Tongue (tissue), 3 donors: ENCODE measurements at places on chromosomes 5 and 9.

- no peak for DNase-seq
These were observed 6.4 kb upstream of the AGPAT2 start for GRCh38 chr9:136693490-136694162.

GRCh38 chr9:92764381-92764987 is at the start of gene BICD2:
Gene BICD2 (minus strand): TSS chr9:92764833. CDS start chr9:92764744, 89 bp downstream.
- DNase-seq: no peak

GRCh38 chr9:87516222-87516925 is 18.7 kb downstream of the DAPK1 start:
- no peak for DNase-seq

- no peak for DNase-seq
These were observed 1084.0 kb upstream of the CDH18 start for GRCh38 chr5:21071986-21072385.

- DNase-seq: no peak
These were observed 11.8 kb downstream of the RMI1 start for GRCh38 chr9:83992407-83992806.

DNA sequence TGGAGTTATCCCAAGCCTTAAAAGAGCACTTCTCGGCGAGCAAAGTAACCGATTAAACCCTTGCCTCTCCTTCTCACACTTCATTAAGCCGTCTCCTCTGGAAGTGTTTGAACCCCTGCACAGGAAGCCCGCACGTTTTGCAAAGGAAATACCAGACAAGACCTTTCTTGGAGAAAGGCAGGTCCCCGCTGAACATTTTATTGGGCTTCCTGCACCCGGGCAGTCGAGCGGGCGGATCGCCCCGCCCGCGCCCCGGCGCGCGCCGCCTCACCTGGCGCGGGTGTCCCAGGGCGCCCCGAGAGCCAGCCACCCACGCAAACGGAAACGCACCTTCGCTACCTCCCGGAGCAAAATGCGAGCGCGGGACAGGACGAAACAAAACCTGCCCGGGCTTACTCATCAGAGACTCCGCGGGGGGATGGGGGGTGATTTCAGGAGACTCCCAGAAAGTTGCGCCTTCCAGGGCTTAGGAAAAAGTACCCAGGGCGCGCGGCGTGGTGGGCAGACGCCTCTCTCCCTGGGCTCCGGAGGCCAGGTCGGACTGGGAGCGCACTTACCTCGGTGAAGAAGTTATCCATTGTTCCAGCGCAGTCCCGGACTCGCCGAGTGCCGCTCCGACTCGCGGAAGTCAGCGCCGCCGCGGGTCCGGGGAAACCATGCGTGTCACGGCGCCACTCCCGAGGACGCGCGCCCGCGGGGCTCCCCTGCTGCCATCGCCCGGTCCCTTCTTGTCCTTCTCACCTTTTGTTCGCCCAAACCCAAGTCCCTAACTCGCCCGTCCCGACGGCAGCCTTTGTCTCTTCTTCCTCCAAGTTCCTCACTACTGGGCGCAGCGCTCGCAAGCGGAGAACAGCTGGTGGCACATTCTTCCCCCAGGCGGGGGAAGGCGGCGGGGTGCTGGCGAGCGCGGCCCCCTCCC is 598 bp downstream of the MYO10 start:
- peak; percentile 84 for DNase-seq

DNA sequence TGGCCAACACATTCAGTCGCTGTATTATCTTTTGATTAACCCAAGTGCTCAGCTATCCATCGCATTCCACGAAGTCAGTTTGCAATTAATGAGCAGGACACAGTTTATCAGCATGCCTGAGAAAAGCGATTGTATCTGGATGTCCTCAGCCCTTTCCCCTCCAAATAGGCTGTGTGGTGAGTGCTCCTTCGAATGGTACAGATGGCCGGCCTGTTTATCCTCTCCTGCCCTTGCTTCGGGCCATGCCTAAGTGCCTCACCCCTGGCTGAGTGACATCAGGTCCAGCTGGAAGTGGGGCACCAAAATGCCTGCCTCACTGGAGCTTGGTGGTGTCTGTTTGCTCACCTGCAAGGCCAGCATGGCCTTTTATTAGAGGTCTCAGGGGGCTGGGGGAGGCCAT is 317.3 kb downstream of the GADD45G start:
- DNase-seq: no peak

- no peak for DNase-seq
These were observed at the start of gene FIBCD1 for GRCh38 chr9:130938652-130939404. Gene FIBCD1 (minus strand): TSS chr9:130939247. CDS start chr9:130938607, 640 bp downstream.

GRCh38 chr5:158755986-158756385 is 343.7 kb downstream of the EBF1 start:
- DNase-seq: no peak

DNA sequence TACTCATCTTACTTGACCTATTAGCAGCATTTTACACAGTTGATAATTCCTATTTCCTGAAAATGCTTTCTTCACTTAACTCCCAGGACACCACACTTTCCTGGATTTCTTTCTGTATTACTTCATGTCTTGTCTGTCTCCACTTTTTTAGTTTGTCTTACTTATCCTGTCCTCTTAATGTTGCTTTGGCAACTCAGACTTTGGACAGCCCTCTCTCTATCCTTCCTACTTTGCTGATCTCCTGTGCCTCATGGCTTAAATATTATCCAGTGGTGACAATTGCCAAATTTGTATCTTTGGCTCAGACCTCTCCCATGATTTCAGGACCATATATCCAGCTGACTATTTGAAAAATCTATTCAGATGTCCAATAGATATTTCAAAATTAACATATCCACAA is 39.8 kb upstream of the NUDT12 start:
- no peak for DNase-seq

DNA sequence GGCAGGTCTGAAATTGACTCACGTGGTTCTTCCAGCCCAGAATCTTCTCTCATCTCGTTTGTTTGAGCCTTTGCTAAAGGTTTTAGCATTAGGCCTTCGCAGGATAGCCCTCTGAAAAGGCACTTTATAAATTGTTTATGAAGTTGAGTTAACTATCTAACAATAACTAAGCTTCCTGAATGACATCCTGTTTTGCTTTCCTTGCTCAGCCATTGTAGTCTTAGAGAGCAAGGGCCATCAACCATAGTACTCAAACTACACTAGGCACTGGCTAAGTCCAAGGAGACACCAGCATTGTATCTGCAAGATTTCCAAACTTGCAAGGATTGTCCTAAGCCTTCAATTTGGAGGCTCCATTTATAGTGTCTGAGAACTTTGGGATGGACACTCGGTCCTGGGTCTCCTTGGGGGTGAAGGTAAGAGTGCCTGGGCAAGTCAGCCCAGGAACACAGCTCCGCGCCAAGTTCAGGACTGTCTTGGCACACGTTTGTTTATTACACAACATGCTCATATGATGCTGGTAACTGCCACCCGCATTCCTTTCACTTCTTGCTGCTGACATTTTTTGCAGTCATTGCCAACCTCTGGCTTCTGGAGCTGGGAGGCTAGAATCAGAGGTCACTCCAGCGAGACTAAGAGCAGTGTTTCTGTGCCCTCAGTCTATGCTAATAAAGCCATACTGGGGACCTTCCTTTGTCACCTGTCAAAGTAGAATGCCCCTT is 151.1 kb downstream of the ESM1 start:
- no peak for DNase-seq

- DNase-seq: no peak
These were observed 779.9 kb upstream of the ACO1 start for GRCh38 chr9:31604531-31604930.

- DNase-seq: no peak
These were observed 109.9 kb upstream of the C9orf72 start for GRCh38 chr9:27683181-27683580.

GRCh38 chr5:154697371-154697770 is 57.8 kb upstream of the LARP1 start:
- DNase-seq: no peak

DNA sequence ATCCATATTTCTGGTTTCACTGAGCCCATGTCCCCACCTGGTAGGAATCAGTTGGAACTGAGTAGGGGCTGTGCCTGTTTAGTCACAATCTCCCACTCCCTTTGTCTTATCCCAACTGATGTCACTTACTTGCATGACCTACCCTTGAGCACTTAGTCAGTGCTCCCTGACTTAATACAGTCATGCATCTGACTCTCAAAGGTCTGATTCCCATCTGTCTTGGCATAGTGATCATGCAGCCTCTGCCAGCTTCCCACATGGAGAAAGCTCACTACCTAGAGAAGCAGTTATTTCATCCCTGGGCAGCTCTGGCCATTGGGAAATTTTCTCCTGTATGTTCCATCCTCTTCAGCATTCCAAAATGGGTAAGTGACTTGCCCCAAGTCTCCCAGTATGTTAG is 24.8 kb downstream of the ABLIM3 start:
- DNase-seq: no peak

DNA sequence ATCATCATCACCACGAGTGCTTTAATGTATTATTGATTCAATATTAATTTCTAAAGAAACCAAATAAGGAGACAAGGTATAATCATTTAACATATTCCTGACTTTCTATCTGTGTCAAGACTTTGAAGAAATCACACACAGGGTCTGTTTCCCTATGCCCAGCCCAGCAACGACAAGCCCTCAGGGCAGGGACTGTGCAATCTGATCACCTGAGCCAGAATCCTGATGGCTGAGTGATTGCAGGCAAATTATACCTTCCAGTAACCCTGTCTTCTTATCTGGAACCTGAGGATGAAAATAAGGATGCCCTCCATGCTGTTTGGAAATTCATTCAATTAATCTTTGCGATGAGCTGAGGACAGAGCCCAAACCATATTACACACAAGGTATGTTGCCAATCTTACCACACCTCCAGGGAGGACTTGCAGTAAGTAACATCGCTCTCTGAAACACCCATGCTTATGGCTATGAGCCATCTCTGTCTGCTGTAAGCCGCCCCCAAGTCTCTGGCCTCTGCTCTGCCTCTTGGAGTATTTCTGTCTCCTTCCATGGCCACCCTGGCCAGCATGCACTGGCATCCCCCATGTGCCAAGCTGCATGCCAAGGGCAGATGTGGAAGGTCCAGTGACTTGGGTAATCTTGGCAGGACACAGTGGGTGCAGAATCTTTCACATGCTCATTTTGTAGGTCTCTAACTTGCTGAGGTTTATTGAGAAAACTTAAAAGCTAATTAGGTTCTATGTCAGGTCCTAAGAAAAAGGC is 10.6 kb downstream of the TAS2R1 start:
- DNase-seq: no peak

DNA sequence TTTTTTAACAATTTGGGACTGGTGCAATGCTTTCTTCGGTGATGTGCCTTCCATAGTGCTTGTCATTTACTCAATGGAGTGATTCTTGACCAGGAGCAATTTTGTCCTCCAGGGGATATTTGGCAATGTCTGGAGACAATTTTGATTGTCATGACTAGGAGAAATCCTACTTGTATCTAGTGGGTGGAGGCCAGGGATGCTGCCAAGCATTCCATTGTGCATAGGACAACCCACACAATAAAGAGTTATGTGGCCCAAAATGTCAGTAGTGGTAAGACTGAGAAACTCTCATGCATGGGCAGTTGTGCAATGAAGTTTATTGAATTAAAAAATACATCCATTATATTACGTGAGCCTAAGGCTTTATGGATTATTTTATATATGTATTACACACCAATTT is 70.5 kb downstream of the FOCAD start:
- DNase-seq: no peak

GRCh38 chr5:180593446-180594206 is 2.3 kb upstream of the SCGB3A1 start:
- no peak for DNase-seq

DNA sequence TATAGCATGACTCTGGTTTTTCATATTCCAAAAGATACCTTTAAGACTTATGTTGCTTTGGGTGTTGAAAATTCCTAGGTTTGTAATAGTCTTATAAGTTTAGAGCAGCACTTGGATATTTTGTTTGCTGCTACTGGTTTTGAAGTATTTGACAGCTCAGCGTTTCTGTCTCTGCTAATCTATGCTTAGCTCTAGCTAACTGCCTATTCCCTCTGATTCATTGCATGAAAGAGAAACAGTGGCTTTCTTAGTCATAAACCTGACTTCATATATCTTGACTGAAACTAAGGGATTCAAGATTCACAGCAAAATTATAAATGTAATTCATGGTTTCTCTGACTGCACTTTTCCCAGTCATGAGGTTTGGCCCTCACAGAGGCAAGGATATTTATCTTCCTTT is 35.6 kb upstream of the ANXA1 start:
- no peak for DNase-seq

DNA sequence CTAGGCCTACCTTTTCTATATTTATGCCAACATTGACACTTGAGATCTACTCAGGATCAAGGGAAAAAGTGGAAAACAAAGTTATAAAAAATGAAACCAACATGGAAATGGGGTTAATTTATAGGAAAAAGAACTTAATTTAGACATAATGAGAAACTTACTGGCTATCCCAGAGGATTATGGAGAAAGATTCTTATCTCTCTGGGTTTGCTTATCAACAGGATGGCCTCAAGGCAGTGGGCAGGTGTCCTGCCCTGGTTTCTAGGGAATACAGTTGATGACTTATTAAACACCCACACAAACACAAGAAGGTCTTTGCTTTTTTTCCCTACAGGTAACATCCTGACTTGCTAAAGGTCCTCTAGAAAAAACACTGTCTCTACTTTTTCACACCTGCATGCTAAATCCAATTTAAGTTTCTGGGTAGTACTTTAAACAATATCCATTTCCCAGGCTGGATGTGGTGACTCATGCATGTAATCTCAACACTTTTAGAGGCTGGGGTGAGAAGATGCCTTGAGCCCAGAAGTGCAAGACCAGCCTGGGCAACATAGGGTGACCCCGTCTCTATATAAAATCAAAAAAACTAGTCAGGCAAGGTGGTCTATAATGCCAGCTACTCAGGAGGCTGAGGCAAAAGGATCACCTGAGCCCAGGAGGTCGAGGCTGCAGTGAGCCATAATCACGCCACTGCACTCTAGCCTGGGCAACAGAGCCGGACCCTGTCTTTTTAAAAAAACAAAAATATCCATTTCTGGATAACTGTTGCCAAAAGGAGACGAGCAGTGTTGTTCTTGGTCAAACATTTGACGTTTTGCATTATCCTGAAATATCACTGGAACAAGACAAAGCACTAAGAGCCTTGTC is 6.6 kb upstream of the ZNF608 start:
- no peak for DNase-seq

GRCh38 chr5:68070591-68071281 is 144.8 kb upstream of the PIK3R1 start:
- no peak for DNase-seq

DNA sequence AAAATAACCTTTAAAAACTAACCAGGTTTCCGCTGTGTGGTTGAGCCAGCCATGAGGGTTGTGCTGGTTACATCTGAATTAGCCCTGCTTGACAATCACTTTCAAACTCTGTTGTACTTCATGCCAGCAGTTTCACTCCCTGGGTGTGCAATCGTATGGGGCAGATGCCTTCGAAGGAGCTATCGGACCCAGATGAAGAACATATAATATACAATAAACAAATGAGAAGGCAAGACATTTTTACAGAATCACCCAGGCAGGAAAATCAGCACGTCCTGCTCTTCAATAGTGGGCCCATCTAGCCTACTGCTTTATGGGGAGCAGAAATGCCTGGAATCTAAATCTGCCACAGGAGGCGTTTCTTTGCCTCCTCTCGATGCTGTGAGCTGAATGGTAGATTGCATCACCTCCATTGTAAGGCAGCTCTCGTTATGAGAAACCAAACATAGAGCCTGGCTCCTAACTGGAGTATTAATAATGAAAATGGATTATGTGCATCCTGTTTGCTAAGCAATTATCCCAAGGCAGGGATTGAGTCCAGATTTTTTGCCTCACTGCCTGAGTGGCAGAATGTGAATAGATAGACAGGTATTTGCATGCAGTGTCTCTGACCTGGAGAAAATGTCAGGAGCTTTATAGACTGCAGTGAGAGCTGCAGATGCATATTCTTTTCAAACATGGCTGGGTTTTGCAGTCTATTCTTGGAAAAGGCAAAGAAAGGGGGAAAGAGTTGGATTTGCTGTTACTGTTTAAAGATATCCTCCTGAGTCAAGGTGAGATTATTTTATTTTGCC is 143.3 kb upstream of the SMARCA2 start:
- DNase-seq: no peak
